ENCODE measurements at places on chromosomes 7 and 10. TPM values are rescaled to one million over a fixed set of nuclear protein-coding genes. Genes with fewer than 3 reads are reported as not detected.

Gene SPACDR
- total RNA-seq = 0.48 TPM

Gene IGFBP1
- not detected for total RNA-seq

Gene METTL27
- total RNA-seq = 0.98 TPM

Gene CCDC136
- total RNA-seq = 2.3 TPM

Gene FAM25C
- total RNA-seq = not detected

Gene GTF2IRD2
- 7.5 TPM for total RNA-seq

Gene DGKB
- total RNA-seq = not detected

Gene HOXA9
- total RNA-seq = 18.2 TPM

Gene C10orf67
- total RNA-seq = not detected

Gene RABGEF1
- 26.0 TPM for total RNA-seq

Gene SCIN
- 0.33 TPM for total RNA-seq

All from vein endothelial cell (primary cell).